ENCODE measurements at places on chromosomes 12 and 14. TPM values are rescaled to one million over a fixed set of nuclear protein-coding genes. Genes with fewer than 3 reads are reported as not detected.
A peak's percentile ranks its signal among the peaks of the same experiment; 100 is the strongest.

- DNase-seq: peak; percentile 97
Observed at GRCh38 chr14:103057372-103058163, at the start of gene CDC42BPB. Gene CDC42BPB (minus strand): TSS chr14:103057549. CDS start chr14:103057173, 376 bp downstream.

DNA sequence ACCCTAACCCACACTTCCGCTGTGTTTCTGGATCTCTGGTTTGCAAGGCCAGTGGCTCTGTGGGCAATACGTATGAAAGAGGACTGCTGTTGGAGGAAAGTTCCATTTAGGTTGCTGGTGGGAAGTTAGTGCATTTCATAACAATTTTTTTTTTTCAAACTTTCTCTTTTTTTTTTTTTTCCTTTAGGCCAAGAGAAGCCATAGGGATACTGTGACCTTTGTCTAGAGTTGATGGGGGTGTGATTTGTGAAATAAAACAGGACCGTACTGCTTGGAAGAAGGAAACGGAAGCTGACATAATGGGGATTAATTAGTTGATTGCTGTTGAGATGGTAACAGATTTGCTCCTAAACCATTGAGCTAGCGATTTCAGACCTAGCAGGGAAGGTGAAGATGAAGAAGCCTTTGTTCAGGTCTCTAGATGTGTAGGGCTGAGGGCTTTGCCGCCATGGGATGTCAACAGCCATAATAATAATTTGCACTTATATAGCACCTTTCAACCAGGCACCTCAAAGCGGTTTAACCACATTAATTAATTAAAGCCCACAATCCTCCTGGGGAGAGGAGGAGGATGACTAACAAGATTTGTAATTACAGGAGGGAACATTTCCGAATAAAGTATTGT, 315.3 kb downstream of the ZFP36L1 start:
- no peak for DNase-seq

GRCh38 chr12:102480406-102480805, at the start of gene IGF1:
Gene IGF1 (minus strand): TSS chr12:102480563. CDS start chr12:102480381, 182 bp downstream.
- peak; percentile 75 for DNase-seq

- no peak for DNase-seq
Observed at GRCh38 chr12:79422060-79422812, 268.5 kb downstream of the PAWR start.

- DNase-seq: no peak
Observed at GRCh38 chr14:61090432-61091216, 109.6 kb downstream of the SLC38A6 start.

DNA sequence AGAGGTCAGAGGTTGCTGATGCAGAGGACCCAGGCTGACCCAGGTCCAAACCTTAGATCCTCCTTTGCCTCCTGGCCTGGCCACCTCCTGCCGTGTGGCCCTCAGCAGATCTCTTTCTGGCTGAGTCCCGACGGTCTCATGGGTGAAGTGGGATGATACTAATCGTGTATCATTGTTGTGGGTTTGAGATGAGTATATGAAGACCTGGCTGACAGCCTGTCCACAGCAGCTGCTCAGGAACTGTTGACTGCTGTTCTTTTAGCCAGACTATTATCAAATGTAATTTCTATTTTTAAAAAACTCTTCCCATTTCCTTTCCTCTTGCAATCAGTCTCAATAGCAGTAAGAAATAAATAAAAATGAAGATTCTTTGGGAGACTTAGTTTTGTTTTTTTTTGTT, 45.6 kb downstream of the ANKRD9 start:
- DNase-seq: no peak

GRCh38 chr12:103905730-103906349, 24.4 kb upstream of the HSP90B1 start:
- no peak for DNase-seq

DNA sequence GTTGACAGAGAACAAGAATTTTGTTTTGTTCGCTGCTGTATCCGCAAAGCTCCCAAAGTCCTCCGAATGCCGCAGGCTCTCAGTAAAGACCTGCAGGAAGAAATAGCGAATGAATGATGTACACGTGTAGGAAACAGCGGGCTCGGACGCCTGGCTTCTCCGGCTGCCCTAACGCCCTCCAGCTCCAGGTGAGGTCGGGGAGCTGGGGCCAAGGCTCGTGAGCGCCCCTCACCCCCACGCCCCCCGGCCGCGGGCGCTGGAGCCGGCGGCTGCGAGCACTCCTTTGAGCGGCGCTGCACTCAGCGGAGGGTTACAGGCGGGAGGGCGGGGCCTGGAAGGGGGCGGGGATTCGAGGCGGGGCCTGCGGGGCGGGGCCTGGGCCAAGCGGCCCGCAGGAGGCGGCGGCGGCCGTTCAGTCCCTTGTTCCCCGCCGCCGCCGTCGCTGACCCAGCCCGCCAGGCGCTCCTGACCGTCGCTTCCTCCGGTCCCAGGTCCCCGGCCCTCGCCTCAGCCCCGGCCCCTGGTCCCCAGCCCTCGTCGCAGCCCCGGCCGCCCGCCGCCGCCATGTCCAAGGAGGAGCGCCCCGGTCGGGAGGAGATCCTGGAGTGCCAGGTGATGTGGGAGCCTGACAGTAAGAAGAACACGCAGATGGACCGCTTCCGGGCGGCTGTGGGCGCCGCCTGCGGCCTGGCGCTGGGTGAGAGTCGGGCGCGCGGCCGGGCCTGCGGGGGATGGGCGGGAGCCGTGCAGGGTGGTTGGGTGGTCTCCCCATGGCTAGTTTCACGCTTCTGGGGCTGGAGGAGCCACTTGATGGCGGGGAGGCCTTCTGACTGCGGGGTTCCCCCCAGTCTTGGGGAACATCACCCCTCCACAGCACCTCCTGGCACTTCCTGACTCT, at the start of gene AACS:
TSS of gene AACS (plus strand) at position 415 of the 898 bp plus-strand sequence. CDS start at position 565, 150 bp downstream.
- peak; percentile 79 for DNase-seq

GRCh38 chr12:50845021-50845647, 2.4 kb downstream of the TMPRSS12 start:
- no peak for DNase-seq

DNA sequence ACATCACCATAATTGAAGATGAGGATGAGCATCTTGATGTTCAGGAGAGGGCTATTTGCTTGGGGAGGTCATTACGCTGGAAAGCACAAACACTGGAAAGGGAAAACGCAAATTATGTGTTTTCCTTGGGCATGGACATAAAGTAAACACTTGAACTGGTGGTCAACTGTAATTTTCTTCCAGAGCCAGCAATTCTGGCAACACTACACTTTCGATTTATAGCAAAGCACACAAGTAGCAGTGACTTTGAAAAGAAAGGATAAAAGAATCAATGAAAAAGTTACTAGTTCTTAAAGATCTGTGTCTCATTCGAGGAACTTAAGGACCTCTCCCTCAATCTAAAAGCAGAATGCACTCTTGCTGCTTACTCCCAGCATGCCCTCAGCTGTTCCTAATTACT, 2.2 kb downstream of the CLEC14A start:
- DNase-seq: no peak

GRCh38 chr12:76702946-76703345, 61.0 kb upstream of the ZDHHC17 start:
- DNase-seq: no peak

DNA sequence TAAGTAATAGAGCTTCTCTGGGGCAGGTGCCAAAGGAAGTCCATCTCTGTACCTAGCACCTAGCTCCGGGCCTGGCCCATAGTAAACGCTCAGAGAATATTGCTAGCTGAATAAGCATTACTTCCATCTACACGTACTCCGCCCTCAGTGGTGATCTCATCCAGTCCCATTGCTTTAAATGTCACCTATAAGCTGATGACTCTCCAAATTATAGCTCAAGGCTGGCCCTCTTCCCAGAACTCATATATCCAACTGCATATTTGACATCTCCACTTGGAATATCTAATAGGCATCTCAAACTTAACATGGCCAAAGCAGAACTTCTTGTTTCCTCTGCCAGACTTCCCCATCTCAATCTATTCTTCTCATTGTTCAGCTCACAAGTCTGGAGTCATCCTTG, 6.9 kb upstream of the DYNLL1 start:
- DNase-seq: no peak

GRCh38 chr12:51533799-51534198, 57.2 kb upstream of the SCN8A start:
- DNase-seq: no peak

- peak; percentile 79 for DNase-seq
Observed at GRCh38 chr14:77086017-77086727, 11.9 kb upstream of the CIPC start.

KLHL28 gene
- total RNA-seq: 13.4 TPM

EPYC gene
- not detected for total RNA-seq

DNA sequence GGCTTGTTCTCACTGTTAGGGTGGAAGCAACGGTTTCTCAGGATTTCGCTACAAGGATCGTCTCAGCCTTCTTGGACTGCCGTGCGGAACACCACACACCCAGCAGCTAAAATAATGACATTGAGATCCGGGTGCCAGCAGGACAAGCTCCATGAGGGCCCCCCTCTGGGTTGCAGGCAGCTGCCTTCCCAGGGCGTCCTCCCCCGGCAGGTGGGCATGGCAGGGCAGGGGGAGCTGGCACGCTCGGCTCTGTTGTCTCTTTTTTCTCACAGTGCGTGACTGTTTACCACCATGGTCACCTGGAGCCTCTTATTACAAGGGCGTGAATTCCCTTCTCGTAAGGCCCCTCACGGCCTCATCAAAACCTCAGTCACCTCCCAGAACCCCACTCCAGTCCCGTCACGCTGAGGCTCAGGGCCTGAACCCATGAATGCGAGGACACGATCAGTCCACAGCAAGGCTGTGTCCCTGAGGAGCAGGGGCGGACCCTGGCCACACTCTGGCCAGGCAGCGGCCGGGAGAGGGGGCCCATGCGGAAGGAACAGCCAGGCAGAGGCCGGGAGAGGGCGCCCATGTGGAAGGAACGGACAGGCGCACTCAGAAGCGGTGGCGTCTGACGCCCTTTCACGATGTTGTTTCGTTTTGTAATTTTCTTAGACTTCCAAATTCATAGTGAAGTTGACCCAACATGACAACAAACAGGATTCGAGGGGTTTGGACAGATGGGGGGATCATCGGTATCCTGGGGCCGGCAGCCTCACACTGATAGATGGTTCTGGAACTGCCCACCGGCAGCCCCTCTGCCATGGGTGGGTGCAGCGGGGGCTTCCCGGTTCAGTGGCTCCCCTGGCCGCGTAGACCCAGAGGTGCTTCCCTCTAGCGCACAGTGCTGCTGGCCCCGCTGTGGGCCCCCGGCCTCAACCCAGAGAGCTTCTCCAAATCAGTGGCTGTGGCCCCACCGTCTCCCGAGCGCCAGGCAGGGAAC, 10.0 kb downstream of the LRCOL1 start:
- peak; percentile 60 for DNase-seq

Measured in stomach (tissue), 19 donors.